ENCODE measurements at places on chromosomes 2 and 18. TPM values are rescaled to one million over a fixed set of nuclear protein-coding genes. Genes with fewer than 3 reads are reported as not detected.

ZAP70 gene
- 0.55 TPM for total RNA-seq

MTHFD2 gene
- total RNA-seq, result 17.8 TPM

IMP4 gene
- 57.2 TPM for total RNA-seq

FLACC1 gene
- total RNA-seq, result 11.8 TPM

KIF1A gene
- total RNA-seq, result 2.0 TPM
